Skin of body (tissue), 3 donors: ENCODE measurements at places on chromosomes 13 and 19.

GRCh38 chr19:56076498-56076897 lies 44.6 kb downstream of the ZNF787 start:
- DNase-seq, result no peak

GRCh38 chr19:38869836-38870607 lies 8.1 kb downstream of the RINL start:
- no peak for DNase-seq

- no peak for DNase-seq
Observed at GRCh38 chr13:51342706-51343105, 3.2 kb downstream of the SERPINE3 start.

GRCh38 chr19:23283925-23284324 lies 33.7 kb upstream of the ZNF724 start:
- DNase-seq, result no peak

- no peak for DNase-seq
Observed at GRCh38 chr19:15028490-15028889, 20.8 kb upstream of the CASP14 start.

DNA sequence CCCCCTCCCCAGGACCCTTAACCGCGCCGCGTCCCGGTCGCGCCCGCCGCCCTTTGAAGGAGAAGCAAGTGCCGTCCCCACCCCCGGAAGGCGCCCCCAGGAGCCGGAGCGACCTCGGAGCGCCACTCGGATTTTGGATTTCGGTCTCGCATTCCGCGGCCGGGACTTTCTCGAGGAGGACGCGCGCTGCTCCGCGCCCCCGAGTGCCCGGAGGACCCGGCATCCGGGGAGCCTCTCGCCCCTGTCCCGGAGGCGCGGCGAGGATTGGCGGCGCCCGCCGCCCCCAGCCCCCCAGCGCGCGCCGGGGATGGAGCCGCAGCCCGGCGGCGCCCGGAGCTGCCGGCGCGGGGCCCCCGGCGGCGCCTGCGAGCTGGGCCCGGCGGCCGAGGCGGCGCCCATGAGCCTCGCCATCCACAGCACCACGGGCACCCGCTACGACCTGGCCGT lies 1.6 kb downstream of the MIDN start:
- no peak for DNase-seq

GRCh38 chr19:3343619-3344502 lies 22.5 kb upstream of the NFIC start:
- peak; percentile 78 for DNase-seq

DNA sequence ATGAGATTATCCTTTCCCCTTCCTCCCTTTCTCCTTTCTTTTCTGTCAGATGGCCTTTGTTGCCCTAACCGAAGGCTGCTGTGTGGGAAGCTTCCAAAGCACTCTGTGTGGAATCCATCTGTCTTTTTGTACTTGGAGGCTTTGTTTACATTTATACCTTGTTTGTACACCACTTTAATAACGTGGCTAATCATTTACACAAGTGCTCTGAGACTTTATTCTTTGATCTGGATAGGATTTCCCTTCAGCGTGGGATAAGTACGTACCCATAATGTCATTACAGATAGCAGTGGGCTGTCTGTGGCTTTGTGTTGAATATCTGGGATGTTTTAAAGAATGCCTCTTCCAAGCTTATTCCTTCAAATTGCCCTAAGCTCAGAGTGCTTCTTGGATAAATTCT lies 684.7 kb upstream of the SLITRK5 start:
- no peak for DNase-seq

DNA sequence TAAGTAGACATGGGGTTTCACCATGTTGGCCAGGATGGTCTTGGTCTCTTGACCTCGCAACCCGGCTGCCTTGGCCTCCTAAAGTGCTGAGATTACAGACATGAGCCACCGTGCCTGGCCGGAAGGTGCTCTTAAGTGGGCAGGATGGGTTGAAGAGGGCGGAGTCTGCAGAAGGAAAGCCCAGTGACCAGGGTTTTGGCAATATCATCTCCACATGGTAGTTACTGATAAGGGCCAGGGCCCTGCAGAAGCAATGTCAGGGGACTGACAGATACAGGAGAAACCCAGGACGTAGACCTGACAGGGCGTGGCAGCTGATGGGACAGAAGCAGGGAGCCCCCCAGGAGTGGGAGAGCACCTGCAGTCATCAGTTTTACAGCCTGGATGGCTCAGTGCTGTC lies 45.7 kb upstream of the RNF113B start:
- no peak for DNase-seq
